ENCODE measurements at places on chromosomes 1 and 21.

DNA sequence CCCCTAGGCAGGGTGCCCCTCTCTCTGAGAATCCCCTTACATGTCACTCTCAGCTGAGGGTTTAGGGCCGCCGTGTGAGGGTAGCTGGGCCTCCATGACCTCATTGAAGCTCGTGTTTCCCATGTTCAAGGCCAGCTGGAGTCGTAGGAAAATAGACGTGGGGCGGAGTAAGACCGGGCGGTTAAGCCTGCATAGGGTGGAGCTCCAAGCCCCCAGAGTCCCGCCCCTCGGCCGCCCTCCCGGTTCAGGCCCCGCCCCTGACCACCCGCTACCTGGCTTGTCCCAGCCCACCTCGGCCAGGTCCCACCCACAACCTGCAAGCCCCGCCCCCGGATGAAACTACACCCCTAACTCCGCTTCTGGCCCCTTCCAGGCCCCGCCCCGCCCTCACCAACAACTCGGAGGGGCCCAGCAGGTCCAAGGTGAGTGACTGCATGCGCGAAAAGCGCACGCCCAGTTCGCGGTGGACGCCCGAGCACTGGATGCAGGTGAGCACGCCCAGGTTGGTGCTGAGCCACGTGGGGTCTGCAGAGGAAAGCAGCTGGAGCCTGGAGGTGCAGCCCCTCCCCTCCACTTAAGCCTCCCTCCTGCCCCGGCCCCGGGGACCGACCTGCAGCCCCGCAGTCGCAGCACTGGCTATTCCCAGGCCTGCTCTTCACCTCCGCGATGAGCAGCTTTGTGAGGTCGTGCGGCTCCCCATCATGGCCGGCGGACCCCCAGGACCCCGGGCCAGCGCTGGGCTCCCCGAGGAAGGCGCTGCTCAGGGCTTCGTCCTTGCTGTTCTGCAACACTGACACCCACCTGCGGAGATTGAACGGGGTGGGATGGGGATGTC lies 12.2 kb upstream of the TCEA3 start:
- no peak for DNase-seq

- DNase-seq, result no peak
These were observed 55.9 kb downstream of the ITPKB start for GRCh38 chr1:226682871-226683814.

DNA sequence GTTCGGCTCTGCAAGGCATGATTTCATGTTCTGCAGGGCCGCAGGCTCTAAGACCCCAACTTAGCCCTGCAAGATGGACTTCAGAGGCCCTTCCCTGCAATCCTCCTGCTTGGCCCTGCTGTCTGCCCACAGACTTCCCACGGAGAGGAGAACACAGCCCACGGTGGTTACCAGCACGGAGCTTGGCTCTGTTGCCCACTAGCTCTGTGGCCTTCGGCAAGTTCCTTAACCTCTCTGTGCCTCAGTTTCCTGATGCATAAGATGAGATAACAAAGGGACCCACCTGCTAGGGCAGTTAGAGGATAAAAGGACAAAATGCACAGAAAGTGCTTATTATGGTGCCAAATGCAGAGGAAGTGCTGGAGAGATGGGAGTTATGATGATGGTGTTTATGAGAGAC lies 200.4 kb downstream of the HUNK start:
- no peak for DNase-seq

DNA sequence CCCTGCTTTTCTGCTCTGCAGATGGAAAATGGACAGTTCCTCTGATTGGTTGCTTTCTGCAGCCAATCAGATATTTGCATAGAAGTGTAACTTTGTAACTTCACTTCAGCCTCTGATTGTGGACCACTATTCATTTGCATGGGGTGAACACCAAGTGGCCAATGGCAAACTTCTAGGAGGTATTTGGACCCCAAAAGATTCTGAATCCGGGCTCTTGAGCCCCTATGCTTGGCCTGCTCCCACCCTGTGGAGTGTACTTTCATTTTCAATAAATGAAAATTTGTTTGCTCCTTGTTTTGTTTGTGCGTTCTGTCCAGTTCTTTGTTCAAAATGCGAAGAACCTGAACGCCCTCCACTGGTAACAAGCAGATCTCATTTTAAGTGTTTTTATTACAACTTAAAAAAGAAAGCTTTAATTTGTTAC lies 6.4 kb upstream of the GSTM4 start:
- peak; percentile 44 for DNase-seq

DNA sequence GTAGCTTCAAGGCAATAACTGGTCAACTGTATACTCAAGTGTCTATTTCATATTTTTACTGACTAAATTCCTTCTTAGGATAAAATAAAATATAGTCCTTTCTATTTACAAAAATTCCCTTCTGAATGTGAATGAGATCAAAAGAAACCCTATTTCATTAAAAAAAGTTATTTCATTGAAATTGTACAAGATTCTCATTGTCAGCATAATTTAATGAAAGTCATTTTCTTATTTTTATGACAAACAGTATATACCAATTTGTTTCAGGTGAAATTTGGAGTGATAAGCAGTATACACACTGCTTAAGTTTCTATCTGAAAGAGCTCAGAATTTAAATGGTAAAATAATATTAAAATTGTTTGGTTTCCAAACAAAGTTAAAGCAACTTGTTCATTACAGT lies 269.2 kb downstream of the USH2A start:
- no peak for DNase-seq

DNA sequence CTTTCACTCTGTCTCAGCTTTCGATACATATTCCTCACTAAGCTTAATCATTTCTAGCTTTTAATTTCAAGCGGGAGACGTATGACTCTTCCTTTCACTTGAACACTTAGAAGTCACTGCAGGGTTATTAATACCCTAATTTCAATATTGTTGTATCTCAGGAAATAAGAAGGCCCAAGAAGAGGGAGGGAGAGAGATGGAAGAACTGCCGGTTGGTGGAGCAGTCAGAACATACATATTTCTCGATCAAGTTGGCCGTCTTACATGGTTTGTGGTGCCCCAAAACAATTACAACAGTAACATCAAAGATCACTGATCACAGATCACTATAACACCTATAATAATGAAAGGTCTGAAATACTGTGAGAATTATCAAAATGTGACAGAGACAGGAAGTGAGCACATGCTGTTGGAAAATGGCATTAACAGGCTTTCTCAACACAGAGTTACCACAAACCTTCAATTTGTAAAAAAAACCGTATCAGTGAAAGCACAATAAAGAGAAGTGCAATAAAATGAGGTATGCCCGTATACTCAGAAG lies 145.4 kb upstream of the HP1BP3 start:
- DNase-seq, result peak; percentile 25

DNA sequence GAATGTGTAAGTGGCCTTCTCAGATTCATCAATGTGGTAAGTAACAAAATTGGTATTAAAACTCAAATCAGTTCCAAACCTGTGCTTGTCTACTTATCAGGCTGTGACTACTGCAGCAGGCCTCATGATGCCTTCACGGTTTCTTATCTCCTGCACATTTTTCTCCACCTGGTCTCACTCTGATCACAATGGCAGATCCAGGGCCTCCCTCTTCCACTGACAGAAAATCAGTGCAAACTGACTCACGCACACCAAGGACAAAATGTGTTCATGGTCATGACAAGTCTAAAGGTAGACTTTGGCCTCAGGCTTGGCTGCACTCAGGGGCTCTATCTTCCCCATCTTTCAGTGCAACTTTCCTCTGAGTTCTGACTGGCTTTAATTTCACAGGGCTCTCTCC lies 56.7 kb upstream of the ATP1A1 start:
- DNase-seq, result no peak

DNA sequence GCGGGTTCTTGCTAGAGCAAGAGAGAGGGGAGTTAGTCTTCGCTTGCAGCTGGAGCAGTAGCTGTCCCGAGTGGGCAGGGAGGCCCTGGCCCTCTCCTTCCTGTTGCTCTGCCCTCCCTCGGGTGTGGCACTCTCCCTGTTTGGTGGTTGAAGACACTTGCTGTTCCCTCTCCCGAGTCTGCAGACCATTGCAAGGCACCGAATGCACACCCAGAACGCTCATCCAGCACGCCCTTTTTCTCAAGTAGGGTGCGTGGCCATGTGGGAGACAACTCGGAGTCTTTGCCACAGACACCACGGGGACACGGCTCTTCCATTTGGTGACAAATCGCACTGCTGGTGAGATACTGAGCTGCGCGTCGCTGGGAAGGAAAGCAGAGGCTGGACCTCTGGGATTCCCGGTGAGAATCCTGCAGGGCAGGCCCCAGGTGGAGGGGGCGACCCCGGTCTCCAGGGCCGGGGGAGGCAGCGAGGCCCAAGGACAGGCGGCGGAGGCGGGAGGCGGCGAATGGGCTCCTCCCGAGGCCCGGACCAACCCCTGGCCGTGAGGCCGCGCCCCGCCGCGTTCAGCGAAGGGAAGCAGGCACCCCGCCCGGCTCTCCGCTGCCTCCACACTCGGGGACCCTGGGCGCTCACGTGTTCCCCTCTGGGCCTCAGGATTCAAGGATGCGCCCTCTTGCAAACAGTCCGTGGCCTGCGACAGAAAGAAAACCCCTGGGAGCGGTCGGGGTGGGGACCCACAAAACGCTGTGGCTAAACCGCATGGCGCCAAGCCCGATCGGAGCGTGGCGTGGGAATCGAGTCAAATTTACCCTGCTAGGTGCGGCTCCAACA lies 10.4 kb upstream of the TMEM200B start:
- DNase-seq, result no peak

DNA sequence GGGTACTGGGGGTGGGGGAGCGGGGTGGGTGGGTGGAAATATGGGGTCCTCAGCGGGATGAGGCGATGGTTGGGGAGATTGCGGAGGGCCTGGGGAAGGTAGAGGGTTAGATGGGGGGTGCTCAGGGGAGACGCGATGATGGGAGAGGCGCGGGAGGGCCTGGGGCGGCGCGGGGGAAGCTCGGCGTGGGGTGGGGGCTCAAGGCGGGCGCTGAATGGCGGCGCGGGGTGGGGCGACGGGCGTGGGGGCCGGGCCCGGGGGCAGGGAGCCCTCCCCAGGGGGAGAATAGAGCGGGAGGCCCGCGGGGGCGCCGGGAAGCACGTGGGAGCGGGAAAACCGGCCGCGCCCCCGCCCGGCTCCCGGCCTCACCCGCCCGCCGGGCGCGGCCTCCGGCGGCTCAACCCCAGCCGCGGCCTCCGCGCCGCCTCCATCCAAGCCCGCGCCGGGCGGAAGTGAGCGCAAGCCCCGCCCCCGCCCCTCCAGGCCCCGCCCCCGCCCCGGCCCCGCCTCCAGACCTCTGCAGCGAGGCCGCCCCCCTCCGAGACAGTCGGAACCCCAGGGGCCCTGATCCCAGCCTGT lies at the start of gene FAAP20:
Gene FAAP20, minus strand, starts transcription at position 454 of the 579 bp plus-strand sequence. Its CDS starts 23 bp downstream, at position 431.
- DNase-seq, result peak; percentile 59

DNA sequence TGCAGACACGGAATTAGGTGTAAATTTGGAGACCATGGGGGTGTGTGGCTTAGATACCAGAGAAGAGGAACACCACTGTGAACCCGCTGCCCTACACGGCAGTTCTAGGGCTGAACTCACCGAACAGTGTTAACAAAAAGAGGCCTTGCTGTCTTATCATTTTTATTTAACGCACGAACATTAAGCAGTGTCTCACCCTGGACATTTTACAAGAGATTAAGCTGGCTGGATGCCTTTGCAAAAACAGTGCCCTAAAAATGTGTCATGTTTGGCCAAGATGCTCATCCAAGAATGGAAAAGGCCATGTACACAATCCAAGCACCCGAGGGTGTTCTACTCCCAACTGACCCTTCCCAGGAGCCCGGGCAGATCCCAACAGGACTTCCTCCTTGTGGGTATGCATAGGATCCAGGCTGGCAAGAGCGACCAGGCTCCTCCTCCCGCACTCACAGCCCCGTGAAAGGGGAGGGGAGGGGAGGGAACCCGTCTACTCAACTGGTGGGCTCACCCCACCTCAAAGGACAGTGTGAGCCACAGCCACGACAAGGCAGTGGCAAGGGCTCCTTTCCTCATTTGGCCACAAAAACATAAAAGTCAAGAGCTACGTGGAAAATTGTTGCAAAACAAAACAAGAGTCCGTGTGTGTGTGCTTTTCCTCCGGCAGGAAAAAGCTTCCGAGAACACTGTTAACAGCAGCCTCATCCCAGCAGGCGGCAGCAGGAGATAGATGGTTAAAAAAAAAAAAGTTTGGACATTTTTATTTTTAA lies 20.3 kb downstream of the C2CD2 start:
- no peak for DNase-seq

DNA sequence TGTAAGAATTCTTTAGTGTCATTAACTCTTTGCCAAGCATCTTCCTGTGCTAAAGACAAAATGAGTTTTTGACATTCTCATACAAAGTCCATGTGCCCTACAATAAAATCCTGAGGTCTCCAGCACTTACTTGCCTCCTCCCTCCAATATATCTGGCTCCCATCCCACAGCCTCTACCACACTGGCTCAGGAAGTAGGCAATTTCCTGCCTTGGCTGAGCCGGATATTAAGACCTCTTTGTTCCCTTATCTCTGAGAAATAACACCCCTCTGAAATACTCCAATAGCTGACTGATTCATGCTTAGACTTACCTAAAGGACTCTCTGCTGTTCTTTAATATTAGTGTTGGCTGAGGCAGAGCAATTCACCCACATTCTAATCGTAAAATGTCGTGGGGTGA lies 37.6 kb upstream of the GORAB start:
- DNase-seq, result peak; percentile 65

GRCh38 chr1:21814981-21815582 lies 3.0 kb downstream of the LDLRAD2 start:
- no peak for DNase-seq

All from AML-193 (cell line).